Stimulated activated CD4-positive, alpha-beta T cell treated with anti-CD3 and anti-CD28 coated beads, TNF-alpha, amount 100 ng/mL, for 1 hour (primary cell): ENCODE measurements at places on chromosomes 12 and 14.

DNA sequence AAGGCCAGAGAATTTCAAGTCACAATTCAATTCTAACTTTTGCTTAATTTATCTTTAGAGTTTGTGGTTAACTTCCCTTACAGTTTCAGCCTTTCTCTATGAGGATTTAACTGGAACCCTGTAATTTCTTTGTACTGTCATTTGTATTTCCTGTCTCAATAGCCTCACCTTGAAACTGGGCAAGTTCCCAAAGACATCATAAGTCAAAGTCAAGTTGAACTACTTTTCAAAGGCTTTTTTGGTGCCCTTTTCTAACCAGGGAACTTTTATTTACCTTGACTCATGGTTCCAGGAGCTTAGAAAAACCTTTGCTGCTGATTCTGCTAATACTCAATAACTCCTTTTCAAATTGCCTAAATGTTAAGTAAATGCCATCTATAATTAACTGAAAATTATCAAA lies 200.8 kb upstream of the KRR1 start:
- DNase-seq = no peak

DNA sequence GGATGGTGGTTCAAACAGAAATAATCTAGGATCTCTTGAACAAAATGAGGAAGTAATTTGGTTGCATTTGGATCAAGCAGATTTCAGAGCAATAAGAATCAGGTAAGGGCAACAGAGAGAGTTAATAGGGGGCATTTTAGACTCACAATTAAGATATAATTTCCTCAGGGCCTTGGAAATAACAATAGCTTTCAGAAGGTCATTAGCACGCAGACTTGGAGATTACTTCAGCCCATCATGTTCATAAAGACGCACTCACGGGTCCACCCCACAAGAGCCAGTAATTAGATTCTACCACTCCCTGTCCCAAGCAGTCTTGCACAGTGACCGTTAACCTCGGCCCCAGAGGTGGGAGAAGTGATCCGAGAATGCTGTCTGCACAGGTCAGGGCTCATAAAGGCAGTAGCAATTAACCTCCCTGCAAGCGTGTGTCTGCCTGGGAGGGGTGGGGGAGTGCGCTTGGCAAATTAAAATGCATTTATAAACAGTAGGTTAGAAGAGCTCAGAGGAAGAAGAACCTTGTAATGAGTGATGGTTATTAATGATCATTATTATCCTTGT lies 125.7 kb upstream of the CCDC196 start:
- no peak for DNase-seq

DNA sequence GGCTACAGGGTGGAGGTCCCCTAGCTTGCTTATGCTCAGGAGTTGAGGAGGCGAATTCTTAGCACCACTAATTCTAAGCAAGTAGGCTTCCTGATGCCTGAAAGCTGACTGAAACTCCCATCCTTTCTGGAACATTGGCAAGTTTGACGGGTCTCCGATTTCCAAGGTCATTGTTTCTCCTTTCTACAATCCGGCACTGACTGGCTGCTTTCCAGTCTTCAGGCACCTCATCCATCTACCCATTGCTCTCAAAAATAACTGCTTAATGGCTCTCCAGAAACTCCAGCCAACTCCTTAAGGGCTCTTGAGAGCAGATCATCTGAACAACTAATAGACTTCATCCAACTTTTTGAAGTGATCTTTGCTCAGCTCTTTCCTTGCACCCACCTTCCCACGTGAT lies 13.3 kb downstream of the REM2 start:
- no peak for DNase-seq

- no peak for DNase-seq
Measured at GRCh38 chr12:15494329-15495046, 172.2 kb downstream of the PTPRO start.

GRCh38 chr12:106245767-106246166 lies 2.1 kb downstream of the CKAP4 start:
- no peak for DNase-seq

DNA sequence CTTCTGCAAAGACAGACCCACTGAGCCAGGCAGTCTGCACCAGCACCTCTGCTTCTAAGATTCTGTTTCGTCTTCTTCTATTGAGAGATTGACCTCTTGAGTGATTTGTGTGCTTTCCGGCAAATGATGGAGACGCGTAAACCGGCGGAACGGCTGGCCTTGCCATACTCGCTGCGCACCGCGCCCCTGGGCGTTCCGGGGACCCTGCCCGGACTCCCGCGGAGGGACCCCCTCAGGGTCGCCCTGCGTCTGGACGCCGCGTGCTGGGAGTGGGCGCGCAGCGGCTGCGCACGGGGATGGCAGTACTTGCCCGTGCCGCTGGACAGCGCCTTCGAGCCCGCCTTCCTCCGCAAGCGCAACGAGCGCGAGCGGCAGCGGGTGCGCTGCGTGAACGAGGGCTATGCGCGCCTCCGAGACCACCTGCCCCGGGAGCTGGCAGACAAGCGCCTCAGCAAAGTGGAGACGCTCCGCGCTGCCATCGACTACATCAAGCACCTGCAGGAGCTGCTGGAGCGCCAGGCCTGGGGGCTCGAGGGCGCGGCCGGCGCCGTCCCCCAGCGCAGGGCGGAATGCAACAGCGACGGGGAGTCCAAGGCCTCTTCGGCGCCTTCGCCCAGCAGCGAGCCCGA lies 703 bp downstream of the ASCL4 start:
- no peak for DNase-seq

- DNase-seq = no peak
Measured at GRCh38 chr12:54394281-54394719, 9.8 kb upstream of the ZNF385A start.

- no peak for DNase-seq
Measured at GRCh38 chr14:72609205-72609916, 284.5 kb downstream of the DPF3 start.

GRCh38 chr12:1022032-1022970 lies 31.3 kb downstream of the ERC1 start:
- no peak for DNase-seq

DNA sequence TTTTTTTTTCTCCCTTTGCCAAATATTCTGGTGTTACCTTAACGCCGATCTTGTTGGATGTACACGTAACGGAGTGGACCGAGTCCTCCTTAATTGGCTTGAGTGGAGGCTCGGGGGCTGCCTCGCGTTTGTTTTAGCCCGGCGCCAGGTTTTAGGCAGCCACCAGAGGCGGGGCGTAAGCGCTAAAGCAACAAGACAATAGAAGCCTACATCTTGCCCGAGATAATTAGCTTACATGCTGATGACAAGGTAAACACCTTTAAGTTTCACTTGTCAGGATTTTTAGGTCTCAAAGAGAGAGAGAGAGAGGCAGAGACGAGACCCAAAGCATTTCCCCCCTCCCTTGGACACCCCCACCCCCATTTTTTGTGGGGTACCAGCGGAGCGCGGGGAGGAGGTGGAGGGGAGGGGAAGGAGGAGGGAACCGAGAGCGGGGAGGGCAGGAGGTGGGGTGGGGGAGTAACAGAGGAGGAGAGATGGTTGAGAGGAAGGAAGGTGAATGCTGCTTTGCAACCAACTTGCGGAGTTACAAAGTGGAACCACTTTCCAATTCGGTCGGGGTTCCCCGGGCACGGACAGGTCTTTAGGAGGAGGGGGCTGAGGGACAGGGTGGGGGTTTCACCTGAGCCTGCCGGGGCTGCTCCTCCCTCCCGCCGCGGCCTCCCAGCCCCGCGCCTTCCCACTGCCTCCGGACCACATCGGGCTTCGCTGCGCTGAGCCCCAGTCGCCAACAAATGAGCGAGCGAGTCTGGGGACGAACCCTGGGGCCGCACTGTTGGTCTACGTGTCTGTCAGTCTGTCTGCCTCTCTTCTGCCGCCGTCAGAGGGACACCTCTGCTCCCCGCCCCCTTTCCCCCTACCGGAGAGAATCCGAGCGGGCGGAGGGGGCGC lies at the start of gene NKX2-1:
NKX2-1 (minus strand) TSS at position 802 of the 891 bp plus-strand sequence; CDS start at position 699, 103 bp downstream.
- no peak for DNase-seq

DNA sequence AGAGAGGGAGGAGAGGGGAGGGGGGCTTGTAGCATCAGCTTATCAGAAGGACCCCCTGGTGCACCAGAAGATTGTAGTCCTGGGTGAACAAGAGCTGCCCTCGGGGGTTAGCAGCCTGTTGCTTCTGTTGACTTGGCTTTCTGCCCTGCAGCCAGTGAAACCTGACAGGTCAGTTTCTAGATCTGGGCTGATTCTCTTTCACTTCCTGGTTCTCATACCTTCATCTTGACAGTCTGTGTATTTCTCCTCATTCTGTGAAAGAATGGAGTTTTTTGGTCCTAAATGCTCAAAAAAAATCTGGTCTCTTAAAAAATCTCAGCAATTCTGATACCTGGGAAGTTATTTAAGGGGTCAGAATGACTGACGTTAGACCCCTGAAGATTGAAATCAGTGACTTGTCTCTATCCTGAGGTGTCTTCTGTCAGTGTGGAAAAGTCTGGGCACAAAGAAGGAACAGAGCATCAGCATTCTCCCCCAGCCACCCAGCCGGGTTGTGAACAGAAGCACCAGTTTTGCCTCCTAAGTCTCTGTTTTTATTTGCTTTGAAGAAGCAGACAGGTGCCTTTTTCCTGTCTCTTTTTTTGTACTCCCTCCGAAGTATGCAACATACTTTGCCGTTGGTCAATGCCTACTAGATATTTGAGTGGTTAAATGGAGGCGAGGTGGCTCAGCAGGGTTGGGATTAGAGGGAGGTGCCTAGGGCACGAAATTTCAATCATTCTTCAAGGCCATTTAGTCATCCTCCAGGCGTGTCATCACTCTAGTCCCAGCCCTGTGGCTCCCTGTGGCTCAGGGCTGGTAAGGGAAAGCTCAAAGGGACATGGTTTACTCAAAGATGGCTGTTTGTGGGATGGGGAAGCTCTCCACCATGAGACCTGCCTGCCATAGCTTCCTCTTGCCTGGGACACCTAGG lies 24.0 kb downstream of the TTC9 start:
- DNase-seq = no peak

- no peak for DNase-seq
Measured at GRCh38 chr12:68119724-68120211, 39.8 kb downstream of the IFNG start.
